ENCODE measurements at places on chromosomes 16 and 17. TPM values are rescaled to one million over a fixed set of nuclear protein-coding genes. Genes with fewer than 3 reads are reported as not detected.

DNA sequence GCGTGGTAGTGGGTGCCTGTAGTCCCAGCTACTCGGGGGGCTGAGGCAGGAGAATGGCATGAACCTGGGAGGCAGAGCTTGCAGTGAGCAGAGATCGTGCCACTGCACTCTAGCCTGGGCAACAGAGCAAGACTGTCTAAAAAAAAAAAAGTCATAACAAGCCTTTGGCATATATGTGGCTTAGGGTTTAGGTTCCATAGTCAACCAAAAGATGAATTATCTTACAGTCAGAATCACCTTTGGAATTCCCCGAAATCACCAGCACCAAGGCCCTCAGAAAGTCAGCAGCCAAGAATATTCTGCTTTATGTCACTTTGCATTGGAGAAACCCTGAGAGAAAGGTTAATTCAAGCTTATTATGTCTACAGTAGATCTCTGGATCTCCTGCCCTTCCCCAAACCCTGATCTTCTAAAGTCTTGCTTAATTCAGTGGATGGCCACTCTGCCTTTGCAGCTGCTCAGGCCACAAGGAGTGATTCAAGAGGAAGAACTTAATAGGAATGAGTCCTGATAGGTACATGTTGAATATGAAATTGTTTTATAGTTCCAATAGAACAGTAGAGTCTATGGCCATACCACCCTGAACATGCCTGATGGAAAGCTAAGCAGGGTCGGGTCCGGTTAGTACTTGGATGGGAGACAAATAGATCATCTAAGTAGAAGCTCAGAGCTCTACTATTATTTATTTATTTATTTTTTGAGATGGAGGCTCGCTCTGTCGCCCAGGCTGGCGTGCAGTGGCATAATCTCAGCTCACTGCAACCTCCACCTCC lies 196.0 kb upstream of the CACNG5 start:
- H3K4me1 ChIP-seq, result no peaks in the 10 kb centered on the region
- DNase-seq, result no peak
- H3K27me3 ChIP-seq, result no peaks in the 10 kb centered on the region
- no peaks in the 10 kb centered on the region for H3K36me3 ChIP-seq
- no peak overlapping the region for H3K27ac ChIP-seq
- no peak overlapping the region for H3K4me3 ChIP-seq

GRCh38 chr17:46175891-46176290 lies 17.3 kb downstream of the KANSL1 start:
- H3K27me3 ChIP-seq, result no peaks in the 10 kb centered on the region
- no peak overlapping the region for H3K27ac ChIP-seq
- H3K36me3 ChIP-seq, result peaks cover 12% of the 10 kb centered on the region

- H3K4me3 ChIP-seq, result no peak overlapping the region
- peaks cover 3% of the 10 kb centered on the region for H3K27me3 ChIP-seq
- peaks cover 16% of the 10 kb centered on the region for H3K4me1 ChIP-seq
- no peak overlapping the region for H3K27ac ChIP-seq
Observed at GRCh38 chr17:43854498-43854897, 7.5 kb downstream of the CD300LG start.

DNA sequence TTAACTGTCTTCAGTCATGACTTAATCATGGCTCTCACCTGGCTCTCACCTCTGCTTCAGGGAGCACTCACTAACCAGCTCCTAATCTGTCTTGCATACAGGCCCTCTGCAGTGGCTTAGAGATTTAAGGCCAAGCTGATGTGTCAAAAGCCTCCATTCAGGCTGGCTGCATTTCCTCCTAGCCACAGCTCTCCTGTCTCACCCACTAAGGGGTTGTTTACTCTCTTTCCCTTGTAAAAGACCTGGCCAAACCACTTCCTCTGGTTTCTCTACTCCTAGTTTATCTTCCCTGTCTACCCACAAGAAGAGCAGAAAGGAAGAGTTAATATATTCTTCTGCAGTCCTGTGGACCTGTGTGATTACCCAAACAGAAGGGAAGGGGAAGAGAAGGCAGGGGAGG lies 9.3 kb upstream of the ASIC2 start:
- no peak for DNase-seq
- H3K4me1 ChIP-seq, result no peaks in the 10 kb centered on the region
- H3K36me3 ChIP-seq, result no peaks in the 10 kb centered on the region
- H3K4me3 ChIP-seq, result no peak overlapping the region
- H3K27me3 ChIP-seq, result no peaks in the 10 kb centered on the region

GRCh38 chr17:46732754-46733398 lies 85.6 kb downstream of the WNT3 start:
- H3K36me3 ChIP-seq, result no peaks in the 10 kb centered on the region
- peaks cover 24% of the 10 kb centered on the region for H3K4me1 ChIP-seq
- H3K4me3 ChIP-seq, result no peak overlapping the region
- no peak for DNase-seq

- no peaks in the 10 kb centered on the region for H3K27me3 ChIP-seq
- no peak overlapping the region for H3K27ac ChIP-seq
- no peak for DNase-seq
- H3K36me3 ChIP-seq, result no peaks in the 10 kb centered on the region
- H3K4me1 ChIP-seq, result peaks cover 33% of the 10 kb centered on the region
Observed at GRCh38 chr16:56774016-56774680, 44.2 kb downstream of the NUP93 start.

DNA sequence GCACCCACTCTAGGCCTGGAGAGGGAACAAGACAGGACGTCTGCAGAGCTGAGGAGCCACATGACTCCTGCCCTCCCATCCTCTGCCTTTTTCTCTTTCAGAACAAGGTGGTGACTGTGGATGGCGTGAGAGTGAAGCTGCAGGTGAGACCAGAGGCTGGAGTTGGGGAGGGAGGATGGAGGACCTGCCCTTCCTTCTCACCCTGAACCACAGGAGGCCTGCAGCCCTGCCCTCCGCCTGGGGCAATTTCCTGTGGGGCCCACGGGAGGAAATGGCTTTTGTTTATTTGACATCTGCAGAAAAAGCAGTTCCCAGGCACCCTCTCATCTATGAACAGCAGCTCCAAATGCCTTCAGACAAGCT lies 5.1 kb downstream of the RAB37 start:
- peaks cover 100% of the 10 kb centered on the region for H3K4me1 ChIP-seq
- DNase-seq, result peak; percentile 94
- no peaks in the 10 kb centered on the region for H3K36me3 ChIP-seq
- peak overlapping the region; percentile 93 for H3K27ac ChIP-seq

DNA sequence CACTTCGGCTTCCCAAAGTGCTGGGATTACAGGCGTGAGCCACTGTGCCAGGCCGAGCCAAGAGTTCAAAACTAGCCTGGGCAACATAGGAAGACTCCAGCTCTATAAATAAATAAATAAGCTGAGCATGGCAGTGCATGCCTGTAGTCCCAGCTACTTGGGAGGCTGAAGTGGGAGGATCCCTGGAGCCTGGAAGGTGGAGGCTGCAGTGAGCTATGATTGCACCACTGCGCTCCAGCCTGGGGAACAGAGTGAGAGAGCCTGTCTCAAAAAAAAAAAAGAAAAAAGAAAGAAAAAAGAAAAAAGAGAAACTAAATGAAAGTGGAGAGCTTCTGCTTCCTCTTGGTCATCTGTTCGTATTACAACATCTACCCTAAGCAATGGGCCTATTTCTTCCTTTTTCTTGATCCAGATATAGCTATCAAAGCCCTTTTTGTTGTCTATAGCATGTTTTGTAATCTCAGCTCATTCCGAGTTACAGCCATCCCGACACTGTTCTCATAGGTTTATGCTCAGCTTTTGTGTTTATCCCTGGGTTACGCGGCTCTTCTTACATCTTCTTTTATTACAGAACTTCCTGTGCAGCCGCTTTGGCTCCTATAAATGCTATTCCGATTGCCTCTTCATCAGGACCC lies 14.1 kb upstream of the MAPK3 start:
- no peaks in the 10 kb centered on the region for H3K27me3 ChIP-seq
- H3K36me3 ChIP-seq, result no peaks in the 10 kb centered on the region
- no peak overlapping the region for H3K4me3 ChIP-seq
- H3K4me1 ChIP-seq, result no peaks in the 10 kb centered on the region
- DNase-seq, result no peak

DNA sequence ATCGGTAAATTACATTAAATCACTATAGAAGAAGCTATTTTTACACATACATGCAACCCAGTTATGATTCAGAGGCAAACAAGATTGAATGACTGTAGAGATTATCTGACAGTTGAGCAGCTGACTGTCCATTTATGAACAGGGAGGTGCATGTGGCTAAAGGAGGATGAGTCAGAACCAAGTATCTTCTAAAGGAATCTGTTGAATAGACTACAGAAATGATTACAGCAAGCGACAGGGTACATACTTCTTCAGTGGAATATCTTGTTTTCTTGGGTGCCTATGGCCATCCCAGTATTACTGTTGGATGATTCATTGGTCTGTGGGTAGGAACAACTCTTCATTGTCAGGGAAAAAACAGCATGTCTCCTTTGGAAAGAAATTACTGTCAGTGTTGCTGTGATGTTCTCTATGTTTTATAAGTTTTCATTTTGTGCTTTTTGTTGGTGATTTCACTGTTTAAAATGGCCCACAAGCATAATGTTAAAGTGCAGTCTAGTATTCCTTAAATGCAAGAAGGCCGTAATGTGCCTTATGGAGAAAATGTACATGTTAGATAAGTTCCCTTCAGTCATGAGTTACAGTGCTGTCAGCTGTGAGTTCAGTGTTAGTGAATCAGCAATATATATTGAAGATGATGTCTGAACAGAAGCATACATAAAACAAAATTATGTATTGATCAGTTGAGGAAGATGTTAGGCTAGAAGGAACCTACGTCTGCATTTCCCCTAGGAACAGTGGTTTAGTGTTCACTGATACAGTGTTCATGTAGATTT lies 27.0 kb downstream of the CBFB start:
- peaks cover 5% of the 10 kb centered on the region for H3K4me1 ChIP-seq
- DNase-seq, result no peak
- H3K27me3 ChIP-seq, result no peaks in the 10 kb centered on the region
- no peak overlapping the region for H3K4me3 ChIP-seq
- H3K36me3 ChIP-seq, result peaks cover 9% of the 10 kb centered on the region
- H3K27ac ChIP-seq, result no peak overlapping the region

DNA sequence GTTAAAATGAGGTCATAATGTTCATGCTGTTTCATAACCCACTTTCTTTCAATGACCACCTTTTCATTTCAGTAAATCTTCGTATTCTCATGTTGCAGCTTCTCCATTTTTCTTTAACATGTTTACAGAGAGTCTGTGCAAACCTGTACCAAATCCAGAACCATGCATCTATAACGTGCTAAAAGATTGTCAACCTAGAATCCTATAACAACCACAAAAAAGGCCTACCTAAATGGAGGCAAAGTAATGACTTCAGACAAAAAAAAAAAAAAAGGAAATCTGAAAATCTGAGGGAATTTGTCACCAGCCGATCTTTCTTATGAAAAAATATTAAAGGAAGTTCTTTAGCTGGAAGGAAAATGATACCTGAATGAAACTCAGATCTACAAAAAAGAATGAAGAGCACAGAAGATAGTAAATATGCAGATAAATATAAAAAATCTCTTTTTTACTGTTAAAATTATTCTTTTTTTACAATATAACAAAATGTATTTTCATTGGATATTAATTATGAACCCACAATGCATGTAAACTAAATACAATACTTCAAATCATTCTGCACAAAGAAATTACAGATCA lies 1.4 kb upstream of the SLFN11 start:
- H3K36me3 ChIP-seq, result no peaks in the 10 kb centered on the region
- H3K27ac ChIP-seq, result peak overlapping the region; percentile 92
- H3K4me1 ChIP-seq, result peaks cover 66% of the 10 kb centered on the region
- peak overlapping the region; percentile 85 for H3K4me3 ChIP-seq
- no peaks in the 10 kb centered on the region for H3K27me3 ChIP-seq
- no peak for DNase-seq

DNA sequence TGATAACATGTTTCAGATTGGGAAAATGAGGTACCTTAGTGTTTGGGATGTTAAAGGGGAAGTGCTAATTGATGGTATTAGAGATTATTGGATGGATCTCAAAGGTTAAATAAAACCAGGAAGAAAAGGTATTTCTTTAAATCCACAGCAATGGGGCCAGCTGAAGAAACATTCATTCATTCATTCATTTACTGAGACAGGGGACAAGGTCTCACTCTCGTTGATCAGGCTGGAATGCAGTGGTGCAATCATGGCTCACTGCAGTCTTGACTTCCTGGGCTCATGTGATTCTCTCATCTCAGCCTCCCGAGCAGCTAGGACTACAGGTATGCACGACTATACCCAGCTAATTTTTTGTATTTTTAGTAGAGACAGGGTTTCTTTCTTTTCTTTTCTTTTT lies 19.8 kb downstream of the EARS2 start:
- no peaks in the 10 kb centered on the region for H3K27me3 ChIP-seq
- DNase-seq, result peak; percentile 1
- H3K36me3 ChIP-seq, result peaks cover 99% of the 10 kb centered on the region
- no peak overlapping the region for H3K27ac ChIP-seq
- no peaks in the 10 kb centered on the region for H3K4me1 ChIP-seq
- H3K4me3 ChIP-seq, result no peak overlapping the region

DNA sequence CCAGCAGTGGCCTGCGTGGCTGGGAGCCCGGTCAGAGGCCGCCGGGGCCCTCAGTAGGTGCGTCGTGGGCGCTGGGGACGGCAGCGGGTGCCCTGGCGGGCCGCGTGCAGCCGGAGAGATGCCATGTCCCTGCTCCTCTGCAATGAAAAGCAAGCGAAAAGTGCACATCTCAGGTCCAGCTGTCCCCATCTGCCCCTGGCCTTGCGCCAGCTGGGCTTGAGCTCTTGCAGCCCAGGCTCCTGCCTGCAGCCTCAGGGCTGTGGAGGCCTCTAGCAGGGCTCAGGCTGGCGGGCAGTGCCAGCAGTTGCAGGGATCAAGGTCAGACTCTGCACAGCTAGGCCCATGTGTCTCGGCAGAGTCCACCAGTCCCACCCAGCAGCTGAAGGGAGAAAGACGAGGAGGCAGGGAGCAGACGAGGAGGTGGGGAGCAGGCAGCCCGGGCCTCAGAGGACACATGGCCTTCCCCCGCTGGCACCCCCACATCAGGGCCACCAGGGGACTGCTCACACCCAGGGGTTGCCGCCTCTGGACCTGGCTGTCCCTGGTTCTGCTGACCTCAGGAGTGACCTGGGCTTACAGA lies 11.2 kb downstream of the SLC16A3 start:
- peaks cover 50% of the 10 kb centered on the region for H3K4me1 ChIP-seq
- peak; percentile 80 for DNase-seq
- H3K4me3 ChIP-seq, result no peak overlapping the region
- H3K27ac ChIP-seq, result peak overlapping the region; percentile 61

GRCh38 chr17:64091571-64091970 lies 38.4 kb downstream of the ERN1 start:
- peaks cover 82% of the 10 kb centered on the region for H3K4me1 ChIP-seq
- DNase-seq, result no peak
- H3K27ac ChIP-seq, result no peak overlapping the region
- H3K36me3 ChIP-seq, result no peaks in the 10 kb centered on the region
- no peaks in the 10 kb centered on the region for H3K27me3 ChIP-seq
- H3K4me3 ChIP-seq, result no peak overlapping the region

The CYGB gene
- 8.9 TPM for total RNA-seq

The CDYL2 gene
- total RNA-seq, result 7.1 TPM

The RNF222 gene
- not detected for total RNA-seq

The ODF4 gene
- not detected for total RNA-seq

The NETO2 gene
- 24.0 TPM for total RNA-seq

The KRTAP3-2 gene
- not detected for total RNA-seq

Data from spleen (tissue), 13 donors.